ENCODE measurements at places on chromosomes 4 and X. TPM values are rescaled to one million over a fixed set of nuclear protein-coding genes. Genes with fewer than 3 reads are reported as not detected.
A peak's percentile ranks its signal among the peaks of the same experiment; 100 is the strongest.

- DNase-seq: no peak
These were observed 1.7 kb downstream of the CD38 start for GRCh38 chr4:15779809-15780208.

DNA sequence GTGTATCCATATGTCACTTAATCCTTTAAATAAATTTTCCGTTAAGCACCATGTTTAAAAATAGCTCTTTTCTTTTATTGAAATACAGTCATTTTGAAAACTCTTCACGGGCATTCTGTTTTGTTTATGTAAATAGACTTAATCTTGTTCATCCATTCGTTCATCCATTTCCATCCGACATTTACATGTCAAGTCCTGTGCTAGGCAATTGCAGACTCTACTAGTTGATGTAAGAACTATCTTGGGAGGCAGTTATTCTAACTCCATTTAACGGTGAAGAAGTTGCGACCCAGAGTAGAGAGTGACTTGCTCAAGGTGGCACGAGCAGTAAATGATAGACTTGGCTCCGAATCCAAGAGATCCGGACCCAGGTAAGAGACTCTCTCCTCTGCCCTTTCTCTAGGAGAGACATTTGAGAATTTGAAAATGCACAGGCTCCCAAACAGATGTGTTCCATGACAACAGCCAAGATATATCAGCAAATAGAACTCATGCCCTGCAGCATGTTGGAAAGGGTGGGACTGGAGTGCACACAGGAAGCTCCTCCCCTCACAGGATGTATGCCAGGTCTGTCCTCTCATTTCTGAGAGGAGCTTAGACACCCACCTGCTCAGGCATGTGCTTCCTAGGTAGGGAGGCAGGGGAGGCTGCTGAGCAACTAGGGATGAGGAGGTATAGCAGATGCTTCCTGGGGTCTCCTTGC, 64.5 kb downstream of the DRD5 start:
- DNase-seq: no peak

- no peak for DNase-seq
These were observed 7.2 kb upstream of the CTAG2 start for GRCh38 chrX:154660541-154660940.

- no peak for DNase-seq
These were observed 36.4 kb upstream of the BMPR1B start for GRCh38 chr4:94721310-94721709.

- DNase-seq: no peak
These were observed 210.6 kb downstream of the COL25A1 start for GRCh38 chr4:109091727-109092409.

DNA sequence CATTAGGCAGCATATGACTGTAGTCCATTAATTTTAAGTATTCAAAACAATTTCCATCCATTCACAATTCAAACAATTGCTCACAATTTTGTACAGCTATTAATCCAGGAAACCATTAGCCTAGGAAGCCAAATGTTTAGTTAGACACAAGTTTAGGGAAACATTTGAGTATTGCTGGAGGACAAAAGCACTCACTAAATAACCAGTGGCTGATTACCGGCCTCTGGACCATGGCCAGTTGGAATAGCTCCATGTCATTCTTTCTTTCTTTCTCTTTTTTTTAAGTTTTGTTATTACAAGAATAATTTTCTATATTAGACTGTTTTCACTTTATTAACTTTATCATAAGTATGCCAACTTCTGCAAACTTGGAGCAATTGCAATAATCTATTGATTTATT, 31.3 kb downstream of the TRIML2 start:
- no peak for DNase-seq

The SLITRK2 gene
- total RNA-seq: 0.24 TPM

The CCNB3 gene
- 1.4 TPM for total RNA-seq

The ADAMTS3 gene
- total RNA-seq: 6.2 TPM

- peak; percentile 56 for DNase-seq
These were observed 68.7 kb downstream of the WFS1 start for GRCh38 chr4:6338175-6338950.

GRCh38 chr4:41189666-41190065, 24.7 kb downstream of the APBB2 start:
- no peak for DNase-seq

Measured in posterior vena cava (tissue), 2 donors.